ENCODE measurements at places on chromosomes 12 and 14.

DNA sequence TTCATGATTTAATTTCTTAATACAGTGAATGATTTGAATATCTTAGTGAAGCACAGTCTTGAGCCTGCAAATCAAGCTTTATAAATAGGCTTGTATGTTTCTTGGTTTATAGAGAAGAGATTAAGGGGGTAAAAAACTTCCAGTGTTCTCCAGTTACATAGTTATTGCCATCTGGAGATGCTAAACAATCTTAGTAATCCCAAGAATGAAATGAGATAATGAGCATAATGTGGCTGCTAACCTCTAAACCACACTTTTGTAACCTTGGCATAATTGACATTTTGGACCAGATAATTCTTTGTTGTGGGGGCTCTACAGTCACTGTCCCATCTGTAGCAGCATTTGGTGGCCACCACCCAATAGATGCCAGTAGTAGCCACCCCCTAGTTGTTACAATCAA lies 316.8 kb downstream of the CCDC91 start:
- no peak for DNase-seq

DNA sequence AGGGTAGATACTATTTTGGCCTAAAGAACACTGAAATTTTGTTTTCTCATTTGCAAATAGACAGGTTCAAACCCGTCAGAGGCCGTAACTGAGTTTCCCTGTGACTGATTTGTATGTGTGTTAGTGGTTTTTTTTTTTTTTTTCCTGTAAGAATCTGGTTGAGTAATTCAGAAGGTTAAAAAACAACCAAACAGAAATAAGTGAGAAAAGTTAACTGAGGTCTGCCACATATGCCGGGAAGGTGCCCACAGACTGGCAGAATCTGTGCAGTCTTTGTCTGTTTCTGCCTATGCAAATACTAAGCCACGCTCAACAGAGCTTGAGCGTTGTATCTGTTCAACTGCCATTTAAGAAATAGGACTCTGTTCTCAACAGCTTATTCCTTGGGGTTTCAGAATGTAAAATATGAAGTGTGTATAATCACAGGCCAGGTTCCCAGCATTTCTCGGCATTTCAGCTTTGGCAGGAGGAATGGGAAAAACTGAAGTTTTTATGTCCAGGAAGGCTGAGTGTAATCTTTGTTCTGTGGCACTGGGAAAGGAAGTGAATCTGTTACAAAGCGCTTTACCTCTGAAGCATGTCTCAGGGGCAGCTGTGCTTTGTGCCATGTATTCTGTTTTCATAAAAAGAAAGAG lies 181.9 kb downstream of the PRKCH start:
- DNase-seq = no peak

DNA sequence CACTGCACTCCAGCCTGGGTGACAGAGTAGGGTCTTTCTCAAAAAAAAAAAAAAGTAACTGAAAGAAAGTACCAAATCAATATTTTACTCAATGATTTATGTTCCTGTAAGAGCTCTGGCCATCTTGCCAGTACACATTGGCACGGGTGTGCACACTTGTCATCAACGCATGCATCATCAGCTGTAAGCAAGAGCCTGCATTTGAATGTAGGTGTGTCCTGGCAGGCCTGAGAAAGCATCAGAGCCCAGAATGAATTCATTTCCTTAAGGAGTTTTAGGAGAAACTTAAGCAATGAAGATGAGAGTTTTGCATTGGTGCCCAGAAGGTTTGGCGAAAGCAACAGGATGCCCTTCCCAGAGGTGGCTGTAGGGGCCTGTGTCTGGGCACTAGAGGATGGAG lies 88.5 kb upstream of the FZD10 start:
- no peak for DNase-seq

- DNase-seq = no peak
These were observed 124.1 kb downstream of the PAPOLA start for GRCh38 chr14:96626121-96626768.

- no peak for DNase-seq
These were observed 28.5 kb downstream of the SLC8B1 start for GRCh38 chr12:113306382-113306781.
